ENCODE measurements at places on chromosomes 2 and 18.
A peak's percentile ranks its signal among the peaks of the same experiment; 100 is the strongest.

DNA sequence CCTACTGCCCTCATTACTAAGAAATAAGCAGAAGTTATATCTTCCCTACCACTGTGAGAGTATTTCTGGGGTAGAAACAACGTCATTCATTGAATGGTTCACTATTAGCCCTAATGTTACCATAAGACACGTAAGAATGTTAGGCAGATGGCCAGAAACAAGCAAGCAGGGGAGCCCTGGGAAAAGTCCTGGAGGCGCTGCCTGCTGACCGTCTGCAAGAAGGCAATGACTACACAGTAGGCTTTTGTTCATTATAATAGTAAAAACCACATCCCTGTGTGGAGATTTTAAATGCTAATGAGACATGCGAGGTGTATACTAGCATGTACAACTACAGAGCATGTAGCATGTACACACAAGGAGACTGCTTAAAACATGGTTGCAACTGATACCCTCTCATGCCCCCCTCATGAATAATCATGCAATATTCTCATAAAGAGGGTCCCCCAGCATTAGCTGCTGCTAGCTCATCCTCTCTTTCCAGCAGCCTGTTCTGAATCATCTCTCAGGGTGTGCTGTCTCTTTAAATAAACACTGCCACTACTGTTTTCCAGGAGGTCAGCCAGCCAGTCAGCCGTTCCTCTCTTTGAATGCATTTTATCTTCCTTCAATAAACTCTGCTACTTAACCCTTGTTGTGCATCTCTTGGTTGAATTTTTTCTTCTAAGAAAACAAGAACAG is 23.6 kb downstream of the SUCLG1 start:
- DNase-seq, result no peak

DNA sequence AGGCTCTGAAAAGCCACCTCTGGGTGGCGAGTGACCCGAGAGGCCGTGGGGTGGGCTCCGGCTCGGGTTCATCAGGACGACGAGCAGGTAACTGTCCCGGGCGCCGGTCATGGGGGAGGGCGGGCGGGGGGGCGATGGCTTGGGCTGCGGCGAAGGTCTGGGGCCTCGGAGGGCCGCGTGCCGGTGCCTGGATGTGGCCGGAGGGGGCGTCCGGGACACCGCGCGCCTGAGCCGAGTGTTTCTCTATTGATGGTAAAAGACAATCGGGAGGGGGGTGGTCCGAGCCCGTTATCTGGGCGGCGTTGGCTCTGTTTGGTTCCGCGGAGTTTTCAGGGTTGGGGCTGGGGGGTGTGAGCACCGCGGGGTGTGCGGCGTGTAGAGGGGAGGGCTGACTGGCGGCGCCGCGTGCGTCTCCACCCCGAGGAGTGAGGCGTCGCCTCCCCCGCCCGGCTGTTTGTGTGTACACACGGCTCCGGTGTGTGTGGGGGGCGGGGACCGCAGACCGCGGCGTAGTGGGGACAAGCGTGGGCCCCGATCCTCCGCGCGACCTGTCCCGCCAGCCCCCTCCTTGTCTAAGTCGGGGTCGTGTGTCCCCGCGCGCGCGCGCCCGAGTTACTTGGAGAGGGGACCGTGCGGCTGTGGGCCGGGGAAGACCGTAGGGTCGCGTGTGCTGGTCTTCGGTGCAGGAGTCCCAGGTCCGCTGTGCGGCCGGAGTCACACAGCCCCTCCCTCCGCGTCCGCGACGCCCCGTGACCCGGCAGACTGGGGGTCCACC is 1.6 kb downstream of the CTIF start:
- DNase-seq, result no peak

DNA sequence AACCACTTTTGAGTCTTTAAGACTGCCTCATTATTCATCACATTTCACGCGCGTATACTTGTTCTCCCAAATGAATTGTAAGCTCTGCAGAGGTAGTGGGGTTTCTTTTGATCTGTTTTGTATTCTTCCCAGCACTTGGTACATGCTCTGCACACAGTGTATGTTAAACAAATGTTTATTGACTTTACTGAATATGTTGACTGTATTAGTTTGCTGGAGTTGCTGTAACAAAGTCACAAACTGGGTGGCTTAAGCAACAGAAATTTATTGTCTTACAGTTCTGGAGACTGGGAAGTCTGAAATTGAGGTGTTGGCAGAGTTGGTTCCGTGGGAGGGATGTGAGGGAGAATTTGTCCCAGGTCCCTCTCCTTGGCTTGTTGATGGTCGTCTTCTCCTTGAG is 65.1 kb downstream of the CDK15 start:
- no peak for DNase-seq

GRCh38 chr2:135997380-135997779 is 12.0 kb upstream of the DARS1 start:
- DNase-seq, result no peak

DNA sequence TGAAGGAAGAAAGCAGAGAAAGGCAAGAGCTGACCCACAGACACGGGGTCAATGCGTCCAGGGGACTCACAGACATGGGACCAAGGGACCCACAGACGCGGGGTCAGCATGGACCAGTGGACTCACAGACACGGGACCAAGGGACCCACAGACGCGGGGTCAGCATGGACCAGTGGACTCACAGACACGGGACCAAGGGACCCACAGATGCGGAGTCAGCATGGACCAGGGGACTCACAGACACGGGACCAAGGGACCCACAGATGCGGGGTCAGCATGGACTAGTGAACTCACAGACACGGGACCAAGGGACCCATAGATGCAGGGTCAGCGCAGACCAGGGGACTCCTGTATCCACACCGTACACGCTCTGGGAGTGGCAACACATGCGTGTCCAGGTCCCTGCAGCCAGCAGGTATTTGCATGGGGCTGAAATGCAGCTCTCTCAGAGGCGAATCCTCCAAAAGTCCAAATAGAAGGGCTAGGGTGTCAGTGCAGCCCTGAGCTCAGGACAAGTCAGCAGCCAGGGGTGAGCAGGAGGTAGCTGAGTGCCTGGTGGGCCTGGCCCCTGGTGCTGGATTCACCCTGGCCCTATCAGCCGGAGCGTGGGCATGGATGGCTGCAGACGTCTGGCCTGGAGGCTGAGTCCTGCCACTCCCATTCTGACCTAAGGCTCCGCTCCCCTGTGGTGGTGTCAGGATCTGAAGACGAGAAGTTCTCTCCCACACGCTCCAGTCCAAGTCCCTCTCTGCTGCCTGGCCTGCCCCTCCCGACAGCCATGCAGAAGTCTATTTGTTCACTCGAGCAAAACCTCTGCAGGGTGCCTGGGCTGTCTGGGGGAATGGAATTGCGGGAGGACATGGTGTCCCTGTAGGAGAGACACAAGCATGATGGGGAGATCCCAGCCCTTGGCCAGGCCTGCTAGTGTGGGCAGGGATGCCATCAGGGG is 28.5 kb downstream of the TMEM18 start:
- no peak for DNase-seq

GRCh38 chr2:239816576-239817467 is 208.3 kb downstream of the NDUFA10 start:
- DNase-seq, result no peak

DNA sequence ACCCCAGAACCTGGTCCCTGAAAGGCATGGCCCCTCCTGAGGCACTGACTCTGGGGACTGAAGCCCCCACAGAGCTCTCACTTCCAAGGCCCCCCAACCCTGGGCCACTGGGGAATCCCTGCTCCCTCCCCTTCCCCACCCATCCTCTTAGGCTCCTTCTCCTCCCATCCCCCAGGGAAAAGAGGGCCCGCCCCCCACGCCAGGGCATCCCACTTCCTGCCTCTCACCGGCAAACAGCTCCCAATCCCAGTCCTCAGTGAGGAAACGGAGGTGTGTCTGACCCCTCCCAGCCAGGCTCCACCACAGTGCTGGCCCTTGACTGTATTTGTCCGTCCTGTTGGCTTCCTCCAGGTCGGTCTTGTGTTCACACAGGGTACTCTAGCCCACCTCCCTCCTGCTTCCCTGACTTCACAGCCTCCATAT is 35.0 kb upstream of the PTMA start:
- DNase-seq, result no peak

- DNase-seq, result no peak
These were observed 10.0 kb downstream of the SH3RF3 start for GRCh38 chr2:109139002-109139401.

DNA sequence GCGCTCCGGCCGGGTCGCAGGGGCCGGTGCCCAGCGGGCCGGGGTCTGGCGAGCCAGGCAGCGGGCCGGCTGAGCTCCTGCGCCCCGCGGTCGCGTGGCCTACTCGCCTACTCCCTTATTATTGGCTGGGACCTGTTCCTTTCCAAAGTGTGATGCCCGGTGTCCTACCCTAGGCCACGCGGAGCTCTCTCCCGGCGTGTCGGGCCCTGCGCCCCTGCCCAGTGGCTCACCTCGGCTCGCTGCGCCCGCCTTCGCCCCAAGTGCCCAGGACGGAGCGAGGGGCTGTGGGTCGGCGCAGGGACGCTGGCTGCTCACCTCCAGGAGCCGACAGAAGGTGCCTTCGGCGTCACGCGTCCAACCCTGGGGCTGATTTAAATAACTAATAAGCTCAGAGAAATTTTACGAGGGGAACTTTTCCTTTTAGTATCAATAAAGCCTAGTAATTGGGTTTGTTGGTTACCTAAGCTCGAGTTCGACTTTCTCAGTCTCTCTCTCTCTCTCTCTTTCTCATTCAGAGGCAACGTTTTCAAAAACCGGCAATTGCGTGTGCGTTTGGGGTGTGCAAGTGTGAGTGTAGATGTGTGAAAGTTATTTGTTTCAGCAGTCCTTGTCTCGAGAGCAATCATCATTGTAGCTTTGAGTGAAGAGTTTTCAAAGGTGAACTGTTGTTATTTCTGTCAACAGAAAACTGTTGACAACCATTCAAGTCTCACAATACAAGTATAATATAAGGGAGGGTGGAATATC is 7.0 kb upstream of the SATB2 start:
- DNase-seq, result no peak

DNA sequence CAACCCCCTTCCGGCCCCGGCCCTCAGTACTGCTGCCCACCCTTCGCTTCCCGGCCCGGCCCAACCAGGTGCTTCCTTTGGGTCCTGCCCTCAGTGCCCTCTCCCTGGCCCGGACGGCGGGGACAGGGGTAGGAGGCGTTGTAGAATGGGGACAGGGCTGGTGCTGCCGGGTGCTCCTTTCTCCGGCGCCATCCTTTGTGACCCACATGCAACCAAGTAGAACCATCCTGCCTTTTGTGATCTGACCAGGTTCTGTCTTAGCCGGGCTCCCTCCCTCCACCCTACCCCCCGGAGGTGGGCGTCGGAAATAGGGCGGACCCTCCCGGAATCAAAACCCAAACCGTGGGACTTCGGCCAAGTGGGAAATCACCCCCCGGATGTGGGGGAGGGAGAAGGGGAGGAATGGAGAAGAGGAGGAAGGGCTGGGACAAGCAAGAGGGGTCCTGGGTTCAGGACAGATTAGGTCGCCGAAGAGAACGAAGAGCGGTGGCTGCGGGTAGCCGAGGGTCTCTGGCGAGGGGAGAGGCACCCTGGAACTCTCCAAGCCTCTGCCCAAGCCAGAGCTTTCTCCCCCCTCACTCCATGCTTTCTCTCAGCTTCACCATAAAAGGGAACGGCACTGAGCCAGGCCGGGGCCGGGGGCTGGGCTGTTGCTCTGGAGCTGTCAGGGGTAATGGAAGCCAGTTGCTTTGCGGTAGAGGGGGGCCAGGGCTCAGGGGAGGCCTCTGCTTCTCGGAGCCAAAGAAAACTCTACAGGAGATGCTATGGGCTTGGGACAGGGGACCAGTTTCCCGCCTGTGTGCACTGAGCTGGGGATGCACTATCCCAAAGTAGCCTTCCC is 756 bp upstream of the OST4 start:
- peak; percentile 27 for DNase-seq

DNA sequence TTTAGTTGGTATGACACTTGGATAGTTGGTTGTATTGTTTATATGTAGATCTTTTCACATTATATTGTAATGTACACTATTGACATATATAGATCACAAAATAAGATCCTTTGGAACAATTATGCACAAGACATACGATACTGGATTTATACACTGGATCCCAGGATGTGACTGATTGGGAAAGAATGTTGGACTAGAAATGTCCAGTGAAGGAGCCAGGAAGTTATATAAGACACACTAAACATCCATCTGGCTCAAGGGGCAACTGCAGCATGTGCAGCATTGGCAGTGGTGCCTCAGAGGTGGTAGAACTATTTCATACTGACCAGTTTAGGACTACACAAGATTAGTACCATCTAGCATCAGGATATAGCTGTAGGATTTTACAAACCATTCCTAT is 104.9 kb downstream of the TRABD2A start:
- no peak for DNase-seq

GRCh38 chr2:106147159-106147558 is 46.9 kb downstream of the UXS1 start:
- no peak for DNase-seq

DNA sequence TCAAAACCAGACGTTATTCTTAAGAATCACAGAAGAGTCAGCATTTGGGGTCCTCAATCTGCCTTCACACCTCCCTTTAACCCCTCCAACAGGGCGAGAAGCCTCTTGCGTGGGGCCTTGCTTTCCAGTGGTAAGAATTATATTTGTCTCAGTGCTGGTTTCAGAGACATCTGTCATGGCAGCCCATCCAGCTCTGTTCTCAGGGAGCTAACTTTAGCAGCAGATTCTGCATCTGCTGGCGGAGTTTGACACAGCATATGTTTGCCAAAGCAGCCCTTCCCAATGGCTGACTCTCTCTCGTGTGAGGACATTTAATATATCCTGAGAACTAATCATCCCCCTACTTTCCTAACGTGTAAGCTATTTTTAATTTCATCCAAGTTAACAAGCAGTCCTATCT is 91.5 kb upstream of the BCL11A start:
- no peak for DNase-seq

GRCh38 chr2:207055257-207055656 is 110.5 kb downstream of the KLF7 start:
- no peak for DNase-seq

DNA sequence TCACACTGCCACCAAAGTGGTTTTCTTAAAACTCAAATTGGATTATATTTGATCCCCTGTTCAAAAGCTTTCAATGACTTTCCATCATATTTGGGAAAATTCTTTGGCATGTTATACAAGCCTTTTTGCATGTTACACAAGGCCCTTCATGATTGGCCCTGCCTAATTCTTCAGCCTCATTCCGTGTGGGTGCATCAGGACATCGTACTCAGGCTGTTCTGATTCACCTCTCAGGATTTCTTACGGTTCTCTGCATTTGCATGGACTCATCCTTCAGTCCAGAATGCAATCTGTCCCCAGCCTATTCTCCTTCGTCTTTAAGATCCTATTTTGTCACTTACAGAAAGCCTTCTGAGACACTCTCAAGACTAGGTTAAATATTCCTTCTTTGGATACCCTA is 107.8 kb downstream of the LYPD1 start:
- no peak for DNase-seq

GRCh38 chr18:63705401-63705800 is 2.6 kb downstream of the SERPINB11 start:
- no peak for DNase-seq

- no peak for DNase-seq
These were observed 239.6 kb downstream of the CDH20 start for GRCh38 chr18:61572871-61573270.

- DNase-seq, result no peak
These were observed 101.1 kb downstream of the MAPK4 start for GRCh38 chr18:50661013-50661412.
